ENCODE measurements at places on chromosomes 4 and X.
A peak's percentile ranks its signal among the peaks of the same experiment; 100 is the strongest.

DNA sequence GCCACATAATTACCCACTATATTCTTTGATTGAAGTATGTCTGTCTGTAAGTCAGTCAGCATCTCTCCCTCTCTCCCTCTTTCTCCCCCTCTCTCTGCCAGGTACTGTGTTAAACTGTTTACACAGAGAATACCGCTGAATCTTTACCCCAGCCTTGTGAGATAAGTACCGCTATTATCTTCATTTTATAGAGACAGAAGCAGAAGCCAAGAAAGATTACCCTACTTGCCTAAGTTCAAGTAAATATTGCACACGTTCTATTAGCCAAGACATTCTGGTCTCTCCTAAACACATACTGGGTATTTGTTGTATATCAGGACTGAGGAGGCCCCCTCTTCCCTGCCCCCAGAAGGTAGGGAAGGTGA is 695 bp upstream of the GPR101 start:
- no peak for DNase-seq

- DNase-seq: no peak
Observed at GRCh38 chrX:150696331-150696730, 3.1 kb downstream of the MTMR1 start.

DNA sequence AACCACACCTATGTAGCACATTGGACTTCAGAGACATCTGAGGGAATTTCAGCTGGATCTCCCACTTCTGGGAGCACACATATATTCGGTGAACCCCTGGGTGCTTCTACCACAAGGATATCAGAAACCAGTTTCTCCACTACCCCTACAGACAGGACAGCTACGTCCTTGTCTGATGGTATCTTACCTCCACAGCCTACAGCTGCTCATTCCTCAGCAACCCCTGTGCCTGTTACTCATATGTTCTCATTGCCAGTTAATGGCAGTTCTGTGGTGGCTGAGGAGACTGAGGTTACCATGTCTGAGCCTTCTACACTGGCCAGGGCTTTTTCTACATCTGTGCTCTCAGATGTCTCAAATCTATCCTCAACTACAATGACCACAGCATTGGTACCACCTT is 45.7 kb downstream of the ADGRG4 start:
- DNase-seq: no peak

DNA sequence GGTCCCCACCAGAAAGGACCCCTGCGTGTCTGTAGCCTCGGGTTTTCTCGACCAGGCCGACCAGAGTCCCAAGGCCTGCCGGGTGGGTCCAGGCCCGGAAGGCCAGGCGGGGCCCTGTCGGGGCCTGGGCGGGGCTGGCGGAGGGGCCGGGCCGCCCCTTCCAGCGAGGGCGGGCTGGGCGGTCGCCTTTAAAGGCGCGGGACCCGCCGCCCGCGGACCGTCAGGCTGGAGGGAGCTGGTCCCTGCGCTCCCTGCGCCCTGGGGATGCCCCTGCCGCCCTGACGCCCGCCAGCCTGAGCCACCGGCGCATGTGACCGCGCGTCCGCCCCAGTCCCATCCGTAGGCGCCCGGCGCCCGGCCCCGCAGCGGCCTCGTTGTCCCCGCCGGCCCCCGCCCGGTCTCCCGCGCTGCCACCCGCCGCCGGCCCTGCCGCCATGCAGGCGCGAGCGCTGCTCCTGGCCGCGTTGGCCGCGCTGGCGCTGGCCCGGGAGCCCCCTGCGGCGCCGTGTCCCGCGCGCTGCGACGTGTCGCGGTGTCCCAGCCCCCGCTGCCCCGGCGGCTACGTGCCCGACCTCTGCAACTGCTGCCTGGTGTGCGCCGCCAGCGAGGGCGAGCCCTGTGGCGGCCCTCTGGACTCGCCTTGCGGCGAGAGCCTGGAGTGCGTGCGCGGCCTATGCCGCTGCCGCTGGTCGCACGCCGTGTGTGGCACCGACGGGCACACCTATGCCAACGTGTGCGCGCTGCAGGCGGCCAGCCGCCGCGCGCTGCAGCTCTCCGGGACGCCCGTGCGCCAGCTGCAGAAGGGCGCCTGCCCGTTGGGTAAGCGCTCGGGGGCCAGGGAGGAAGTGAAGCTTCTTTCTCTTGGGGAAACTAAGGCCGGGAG is at the start of gene HTRA3:
HTRA3 (plus strand) TSS at position 220 of the 883 bp plus-strand sequence; CDS start at position 435, 215 bp downstream.
- no peak for DNase-seq

GRCh38 chr4:118313098-118313497 is 39.7 kb downstream of the PRSS12 start:
- DNase-seq: no peak

- DNase-seq: peak; percentile 67
Observed at GRCh38 chr4:8403173-8403753, 37.3 kb downstream of the ACOX3 start.

GRCh38 chr4:73919691-73920090 is 50.5 kb downstream of the CXCL1 start:
- DNase-seq: no peak

DNA sequence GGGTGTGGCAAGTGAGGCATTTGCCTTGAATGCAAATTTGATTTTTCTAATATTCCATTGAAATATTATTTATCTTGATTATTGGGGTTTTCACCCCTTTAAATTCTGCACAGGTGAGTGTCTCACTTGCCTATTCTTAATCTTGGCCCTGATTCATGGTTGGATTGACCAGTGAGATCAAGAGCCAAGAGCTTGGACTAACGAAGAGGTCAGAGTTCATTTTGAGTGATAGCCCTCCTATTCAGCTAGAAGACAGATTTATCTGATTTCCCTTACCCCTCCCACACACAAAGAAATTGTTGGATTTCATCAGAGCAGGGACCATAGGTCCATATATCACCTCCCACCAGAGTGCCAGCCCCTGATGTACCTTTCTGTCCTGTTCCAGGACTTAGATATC is 11.6 kb upstream of the ACOT9 start:
- no peak for DNase-seq

DNA sequence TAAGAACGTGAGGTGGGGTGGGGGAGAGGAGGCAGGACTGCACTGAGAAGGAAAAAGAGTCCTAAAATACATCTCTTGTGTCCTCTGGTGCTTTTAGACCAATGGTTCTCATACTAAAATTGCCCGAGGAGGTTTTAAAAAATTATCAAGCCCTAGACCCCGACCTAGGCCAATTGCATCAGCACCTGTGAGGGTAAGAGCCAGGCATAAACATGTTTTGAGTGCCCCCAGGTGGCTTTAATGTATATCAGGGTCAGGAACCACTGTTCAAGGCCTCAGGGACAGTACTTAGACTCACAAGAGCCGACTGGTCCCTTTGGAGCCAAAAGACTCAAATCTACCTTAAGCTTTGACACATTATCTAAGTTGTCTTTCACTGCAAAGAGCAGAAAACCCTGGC is 37.5 kb upstream of the TMEM150C start:
- DNase-seq: no peak

- no peak for DNase-seq
Observed at GRCh38 chr4:100366213-100366612, 151.6 kb downstream of the EMCN start.

- DNase-seq: no peak
Observed at GRCh38 chr4:30330894-30331652, 389.1 kb upstream of the PCDH7 start.

- no peak for DNase-seq
Observed at GRCh38 chrX:69815063-69815462, 199.2 kb downstream of the EDA start.

DNA sequence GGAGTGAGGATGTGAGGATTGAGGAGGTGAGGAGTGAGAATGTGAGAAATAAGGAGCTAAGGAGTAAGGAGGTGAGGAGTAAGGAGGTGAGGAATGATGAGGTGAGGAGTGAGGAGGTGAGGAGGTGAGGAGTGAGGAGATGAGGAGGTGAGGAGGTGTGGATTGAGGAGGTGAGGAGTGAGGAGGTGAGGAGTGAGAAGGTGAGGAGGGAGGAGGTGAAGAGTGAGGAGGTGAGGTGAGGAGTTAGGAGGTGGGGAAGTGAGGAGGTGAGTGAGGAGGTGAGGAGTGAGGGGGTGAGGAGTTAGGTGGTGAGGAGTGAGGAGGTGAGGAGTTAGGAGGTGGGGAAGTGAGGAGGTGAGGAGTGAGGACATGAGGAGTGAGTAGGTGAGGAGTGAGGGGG is 74.8 kb upstream of the MXD4 start:
- DNase-seq: no peak

DNA sequence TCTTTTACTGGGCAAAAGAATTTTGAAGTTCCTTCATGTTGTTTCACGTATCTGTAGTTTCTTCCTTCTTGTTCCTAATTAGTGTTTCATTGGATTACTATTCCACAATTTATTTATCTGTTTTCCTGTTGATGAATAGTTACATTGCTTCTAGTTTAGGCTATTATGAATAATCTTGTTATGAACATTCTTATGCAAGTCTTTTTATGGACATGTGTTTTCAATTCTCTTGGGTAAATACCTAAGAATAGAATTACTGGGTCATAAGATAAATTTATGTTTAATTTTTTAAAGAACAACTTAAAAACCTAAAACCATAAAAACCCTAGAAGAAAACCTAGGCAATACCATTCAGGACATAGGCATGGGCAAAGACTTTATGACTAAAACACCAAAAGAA is 70.9 kb upstream of the RXFP1 start:
- DNase-seq: no peak

DNA sequence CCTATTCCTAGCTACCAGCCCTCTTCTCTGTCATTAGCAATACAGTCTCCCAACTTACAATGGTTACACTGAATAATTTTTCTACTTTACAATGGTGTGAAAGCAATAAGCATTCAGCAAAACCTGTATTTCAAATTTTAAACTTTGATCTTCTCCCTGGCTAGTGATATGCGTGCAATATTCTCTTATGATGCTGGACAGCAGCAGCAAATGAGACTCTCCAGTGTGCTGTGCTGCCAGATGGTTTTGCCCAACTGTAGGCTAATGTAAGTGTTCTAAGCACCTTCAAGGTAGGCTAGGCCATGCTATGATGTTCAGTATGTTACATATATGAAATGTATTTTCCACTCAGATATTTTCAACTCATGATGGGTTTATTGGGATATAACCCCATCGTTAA is 5.9 kb upstream of the GAR1 start:
- no peak for DNase-seq

DNA sequence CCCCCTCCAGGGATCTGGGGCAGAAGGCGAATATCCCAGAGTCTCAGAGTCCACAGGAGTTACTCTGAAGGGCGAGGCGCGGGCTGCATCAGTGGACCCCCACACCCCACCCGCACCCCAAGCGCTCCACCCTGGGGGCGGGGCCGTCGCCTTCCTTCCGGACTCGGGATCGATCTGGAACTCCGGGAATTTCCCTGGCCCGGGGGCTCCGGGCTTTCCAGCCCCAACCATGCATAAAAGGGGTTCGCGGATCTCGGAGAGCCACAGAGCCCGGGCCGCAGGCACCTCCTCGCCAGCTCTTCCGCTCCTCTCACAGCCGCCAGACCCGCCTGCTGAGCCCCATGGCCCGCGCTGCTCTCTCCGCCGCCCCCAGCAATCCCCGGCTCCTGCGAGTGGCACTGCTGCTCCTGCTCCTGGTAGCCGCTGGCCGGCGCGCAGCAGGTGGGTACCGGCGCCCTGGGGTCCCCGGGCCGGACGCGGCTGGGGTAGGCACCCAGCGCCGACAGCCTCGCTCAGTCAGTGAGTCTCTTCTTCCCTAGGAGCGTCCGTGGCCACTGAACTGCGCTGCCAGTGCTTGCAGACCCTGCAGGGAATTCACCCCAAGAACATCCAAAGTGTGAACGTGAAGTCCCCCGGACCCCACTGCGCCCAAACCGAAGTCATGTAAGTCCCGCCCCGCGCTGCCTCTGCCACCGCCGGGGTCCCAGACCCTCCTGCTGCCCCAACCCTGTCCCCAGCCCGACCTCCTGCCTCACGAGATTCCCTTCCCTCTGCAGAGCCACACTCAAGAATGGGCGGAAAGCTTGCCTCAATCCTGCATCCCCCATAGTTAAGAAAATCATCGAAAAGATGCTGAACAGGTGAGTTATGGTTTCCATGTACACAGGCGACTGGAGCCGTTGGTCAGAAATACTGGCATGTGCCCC is at the start of gene CXCL1:
CXCL1 (plus strand) TSS at position 264 of the 926 bp plus-strand sequence; CDS start at position 342, 78 bp downstream.
- DNase-seq: no peak
